ENCODE measurements at places on chromosomes 3 and 15. TPM values are rescaled to one million over a fixed set of nuclear protein-coding genes. Genes with fewer than 3 reads are reported as not detected.

Gene MASP1
- not detected for total RNA-seq

Gene GOLGA8G
- not detected for total RNA-seq

Gene PRICKLE2
- 17.7 TPM for total RNA-seq

Gene GRK7
- not detected for total RNA-seq

Gene VILL
- total RNA-seq = 3.9 TPM

Gene ISG20
- 5.7 TPM for total RNA-seq

Measured in mesangial cell (primary cell).